ENCODE measurements at places on chromosomes 2 and 18. TPM values are rescaled to one million over a fixed set of nuclear protein-coding genes. Genes with fewer than 3 reads are reported as not detected.
A peak's percentile ranks its signal among the peaks of the same experiment; 100 is the strongest.

GRCh38 chr2:39140322-39140847 lies 19.5 kb upstream of the SOS1 start:
- no peaks in the 10 kb centered on the region for H3K27me3 ChIP-seq
- no peak for DNase-seq
- peaks cover 20% of the 10 kb centered on the region for H3K4me1 ChIP-seq

- no peak for DNase-seq
- H3K36me3 ChIP-seq = no peaks in the 10 kb centered on the region
- H3K4me3 ChIP-seq = no peak overlapping the region
- no peaks in the 10 kb centered on the region for H3K4me1 ChIP-seq
Observed at GRCh38 chr18:34544930-34545329, 165.2 kb upstream of the DTNA start.

GRCh38 chr2:45000341-45000901 lies 8.8 kb downstream of the SIX2 start:
- no peaks in the 10 kb centered on the region for H3K36me3 ChIP-seq
- peak overlapping the region; percentile 40 for H3K4me3 ChIP-seq
- no peak for DNase-seq
- peaks cover 24% of the 10 kb centered on the region for H3K4me1 ChIP-seq
- H3K27me3 ChIP-seq = peaks cover 99% of the 10 kb centered on the region
- H3K27ac ChIP-seq = peak overlapping the region; percentile 39

DNA sequence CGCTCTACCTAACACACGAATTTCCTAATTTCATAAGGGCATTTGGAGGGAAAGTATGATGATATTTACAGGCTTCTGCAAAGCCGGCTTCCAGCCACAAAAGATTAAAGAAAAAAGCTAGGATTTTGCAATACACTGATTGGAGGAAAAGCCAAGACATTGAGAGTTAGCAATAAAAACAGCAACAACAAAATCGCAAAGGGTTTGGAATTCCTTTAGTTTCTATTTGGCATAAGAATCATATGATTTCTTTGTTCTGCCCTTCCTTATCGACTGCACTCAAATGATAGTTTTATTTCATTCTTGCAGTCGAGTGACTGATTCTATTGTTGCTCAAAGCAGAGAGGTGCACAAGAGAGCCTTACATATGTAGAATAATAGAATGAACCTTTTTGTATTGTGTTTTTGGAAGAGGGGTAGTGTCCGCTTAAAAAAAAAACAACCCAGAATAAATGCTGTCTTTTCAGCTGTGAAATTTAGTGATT lies 3.9 kb upstream of the ZNF532 start:
- peak overlapping the region; percentile 23 for H3K27ac ChIP-seq
- H3K27me3 ChIP-seq = no peaks in the 10 kb centered on the region
- DNase-seq = no peak
- H3K4me1 ChIP-seq = peaks cover 60% of the 10 kb centered on the region
- H3K4me3 ChIP-seq = peak overlapping the region; percentile 16

The NFATC1 gene
- 19.4 TPM for total RNA-seq

The STON1 gene
- total RNA-seq = 5.5 TPM

DNA sequence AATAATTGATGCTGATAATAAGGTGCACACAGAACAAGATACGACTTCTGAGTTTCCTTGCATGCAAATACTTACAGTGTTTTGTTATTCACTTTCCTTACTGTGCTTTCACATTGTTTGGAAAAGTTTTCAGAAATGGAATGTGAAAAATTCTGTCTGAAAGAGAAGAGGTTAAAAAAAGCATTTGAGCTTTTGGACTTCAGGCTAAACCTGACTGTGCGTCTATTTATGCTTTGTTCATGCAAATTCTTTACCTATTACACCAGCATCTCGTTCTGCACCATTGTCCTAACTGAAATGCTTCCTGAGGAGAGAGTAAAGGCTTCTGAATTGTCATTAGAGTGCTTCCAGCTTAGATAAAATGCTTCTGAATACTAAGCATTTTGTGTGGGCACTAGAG lies 61.4 kb downstream of the LHCGR start:
- H3K27ac ChIP-seq = no peak overlapping the region
- DNase-seq = no peak

The ALLC gene
- not detected for total RNA-seq

DNA sequence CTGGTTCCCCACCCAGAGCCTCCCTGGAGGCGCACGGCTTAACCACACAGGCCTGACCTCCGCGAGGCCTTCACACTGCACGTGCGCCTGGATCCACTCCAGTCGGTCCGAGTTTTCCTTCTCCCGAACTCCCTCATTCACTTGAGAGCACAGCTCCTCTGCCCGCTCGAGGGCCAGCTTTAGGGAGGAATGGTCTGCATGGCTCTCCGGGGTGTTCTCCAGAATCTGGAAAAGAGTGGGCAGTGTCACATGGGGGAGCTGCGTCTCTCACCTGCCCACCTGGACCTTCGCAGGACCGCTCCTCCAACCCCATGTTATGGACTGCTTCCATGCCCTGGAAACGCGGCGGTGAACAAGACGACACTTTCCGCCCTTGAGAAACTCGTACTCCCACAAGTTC lies 35.9 kb downstream of the FAM228A start:
- DNase-seq = no peak
- H3K27me3 ChIP-seq = no peaks in the 10 kb centered on the region
- H3K4me3 ChIP-seq = no peak overlapping the region
- H3K27ac ChIP-seq = no peak overlapping the region
- peaks cover 55% of the 10 kb centered on the region for H3K36me3 ChIP-seq

- no peak overlapping the region for H3K27ac ChIP-seq
- no peak for DNase-seq
- H3K27me3 ChIP-seq = no peaks in the 10 kb centered on the region
- no peaks in the 10 kb centered on the region for H3K36me3 ChIP-seq
- no peak overlapping the region for H3K4me3 ChIP-seq
Observed at GRCh38 chr2:128327180-128327964, 8.7 kb upstream of the HS6ST1 start.

GRCh38 chr2:65731476-65731875 lies 299.1 kb upstream of the SPRED2 start:
- no peaks in the 10 kb centered on the region for H3K36me3 ChIP-seq
- H3K4me3 ChIP-seq = no peak overlapping the region
- no peaks in the 10 kb centered on the region for H3K4me1 ChIP-seq
- no peaks in the 10 kb centered on the region for H3K27me3 ChIP-seq

- no peaks in the 10 kb centered on the region for H3K36me3 ChIP-seq
- no peak overlapping the region for H3K4me3 ChIP-seq
- peaks cover 38% of the 10 kb centered on the region for H3K27me3 ChIP-seq
- H3K27ac ChIP-seq = no peak overlapping the region
- no peak for DNase-seq
Observed at GRCh38 chr18:46759890-46760289, 3.0 kb upstream of the ST8SIA5 start.

All from heart right ventricle (tissue), 16 donors.